ENCODE measurements at places on chromosomes 4 and X.

GRCh38 chr4:8585186-8585585 lies 5.0 kb downstream of the GPR78 start:
- peak; percentile 17 for DNase-seq

DNA sequence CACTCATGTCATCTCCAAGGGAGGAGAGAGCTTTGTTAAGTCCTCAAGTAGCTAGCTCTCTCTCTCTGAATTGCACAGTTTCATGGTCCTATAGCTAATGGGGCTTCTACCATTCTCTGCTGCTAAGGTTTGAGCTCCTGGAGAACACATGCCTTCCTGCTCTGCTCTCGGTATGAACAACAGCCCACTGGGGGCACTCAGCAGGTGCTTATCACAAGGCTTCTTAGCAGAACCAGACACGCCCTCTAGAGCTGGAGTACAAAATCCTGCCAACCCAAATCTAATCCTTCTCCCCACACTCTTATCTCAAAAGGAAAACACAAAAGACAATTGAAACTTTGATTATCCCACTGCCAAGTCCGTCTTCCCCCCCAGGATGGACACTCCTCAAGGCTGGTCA lies 176.5 kb downstream of the HS3ST1 start:
- no peak for DNase-seq

GRCh38 chr4:184384056-184384809 lies 90.1 kb downstream of the IRF2 start:
- peak; percentile 47 for DNase-seq

GRCh38 chrX:40081679-40082068 lies 16.1 kb downstream of the BCOR start:
- DNase-seq = no peak

DNA sequence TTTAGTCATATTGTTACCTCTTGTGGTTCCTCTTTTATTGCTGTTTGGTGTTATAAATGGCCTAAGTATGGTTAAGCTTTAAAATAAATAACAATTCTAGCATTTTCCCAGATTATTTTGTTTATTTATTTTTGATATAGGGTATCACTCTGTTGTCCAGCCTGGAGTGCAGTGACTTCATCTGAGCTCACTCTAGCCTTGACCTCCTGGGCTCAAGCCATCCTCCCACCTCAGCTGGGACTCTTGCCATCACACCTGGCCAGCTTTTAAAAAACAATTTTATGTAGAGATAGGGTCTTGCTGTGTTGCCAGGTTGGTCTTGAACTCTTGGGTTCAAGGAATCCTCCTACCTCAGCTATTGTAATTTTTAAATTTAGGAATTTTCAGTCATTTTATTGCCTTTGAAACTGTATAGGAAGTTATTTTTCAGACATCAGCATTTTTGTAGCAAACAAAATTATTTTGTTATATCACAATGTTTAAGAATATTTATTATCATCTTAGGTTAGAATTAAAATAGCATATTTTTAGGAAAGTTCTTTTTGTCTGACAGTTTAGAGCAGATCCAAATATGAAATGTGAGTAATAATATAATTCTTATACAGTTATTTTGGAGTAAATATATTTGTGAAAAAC lies 66.3 kb upstream of the RHOH start:
- DNase-seq = no peak

GRCh38 chrX:39162322-39162735 lies 361.1 kb downstream of the MID1IP1 start:
- no peak for DNase-seq

DNA sequence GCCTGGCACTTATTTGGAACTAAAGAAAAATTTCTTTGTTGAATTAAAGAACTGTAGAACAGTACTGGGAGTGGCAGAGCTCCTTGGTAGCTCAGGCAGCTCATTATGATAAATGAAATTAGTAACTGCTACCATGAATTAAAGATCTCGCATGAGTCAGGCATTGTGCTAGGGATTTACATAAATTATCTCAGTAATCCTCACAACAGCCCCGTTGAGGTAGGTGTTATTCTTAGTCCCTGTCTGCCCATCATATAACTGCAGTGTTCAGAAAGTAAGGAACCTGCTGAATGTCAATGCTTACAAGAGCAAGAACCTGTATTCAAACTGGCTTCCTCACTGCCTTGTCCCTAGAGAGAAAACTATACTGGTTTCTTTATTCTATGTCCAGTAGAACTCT lies 108.3 kb downstream of the NLGN4X start:
- no peak for DNase-seq

Data from SW480 (cell line).